Neural progenitor cell (in vitro differentiated cells): ENCODE measurements at places on chromosomes 5 and 9.
A peak's percentile ranks its signal among the peaks of the same experiment; 100 is the strongest.

- DNase-seq = peak; percentile 57
Measured at GRCh38 chr5:4518903-4519672, 621.0 kb upstream of the ADAMTS16 start.

DNA sequence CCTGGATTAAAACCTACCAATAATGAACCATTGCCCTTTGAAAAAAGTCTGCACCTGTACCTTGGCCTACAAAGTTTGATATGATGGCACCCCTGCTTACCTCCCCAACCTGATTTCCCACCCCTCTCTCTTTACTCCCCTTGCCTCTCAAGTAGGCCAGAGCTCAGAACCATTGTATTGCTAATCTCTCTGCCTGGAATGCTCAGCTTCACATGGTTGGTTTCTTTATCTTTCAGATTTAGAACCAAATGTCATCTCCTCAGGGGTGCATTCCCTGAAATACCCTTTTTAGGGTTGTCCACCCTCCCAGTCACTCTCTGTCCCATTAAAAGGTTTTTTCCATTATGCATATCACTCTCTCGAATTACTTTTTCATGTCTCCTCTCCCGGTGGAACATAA, 116.6 kb upstream of the VCAN start:
- DNase-seq = peak; percentile 77

- no peak for DNase-seq
Measured at GRCh38 chr5:96235008-96235910, 197.8 kb downstream of the PCSK1 start.

GRCh38 chr5:148840531-148840930, 14.1 kb downstream of the ADRB2 start:
- no peak for DNase-seq
